ENCODE measurements at places on chromosomes 11 and 22. TPM values are rescaled to one million over a fixed set of nuclear protein-coding genes. Genes with fewer than 3 reads are reported as not detected.

OR52N2 gene
- total RNA-seq: not detected

HIPK3 gene
- 146 TPM for total RNA-seq

ARRB1 gene
- total RNA-seq: 188 TPM

DEUP1 gene
- not detected for total RNA-seq

OR56A1 gene
- total RNA-seq: not detected

SCN3B gene
- 3.2 TPM for total RNA-seq

POLA2 gene
- total RNA-seq: 9.5 TPM

IL10RA gene
- total RNA-seq: 33.8 TPM

UCP2 gene
- 56.3 TPM for total RNA-seq

LAYN gene
- 17.5 TPM for total RNA-seq

GPHA2 gene
- total RNA-seq: not detected

OLFML1 gene
- 30.6 TPM for total RNA-seq

CLCF1 gene
- total RNA-seq: 4.0 TPM

YPEL1 gene
- 6.7 TPM for total RNA-seq

TLCD5 gene
- total RNA-seq: 4.2 TPM

P2RY2 gene
- 7.4 TPM for total RNA-seq

BTBD18 gene
- total RNA-seq: not detected

RASL10A gene
- total RNA-seq: 0.72 TPM

LINC01488 gene
- total RNA-seq: not detected

OR8G5 gene
- 0.58 TPM for total RNA-seq

DCDC1 gene
- 0.93 TPM for total RNA-seq

GGA1 gene
- 64.4 TPM for total RNA-seq

MTFP1 gene
- total RNA-seq: 11.3 TPM

GAB4 gene
- total RNA-seq: not detected

SMIM35 gene
- total RNA-seq: not detected

OR8D1 gene
- not detected for total RNA-seq

AGBL2 gene
- total RNA-seq: 0.96 TPM

AMOTL1 gene
- 62.5 TPM for total RNA-seq

DRICH1 gene
- 0.96 TPM for total RNA-seq

PRG2 gene
- not detected for total RNA-seq

PGR gene
- total RNA-seq: 3.0 TPM

SYNGR1 gene
- 14.0 TPM for total RNA-seq

USH1C gene
- not detected for total RNA-seq

TRIM22 gene
- 203 TPM for total RNA-seq

ACAD8 gene
- total RNA-seq: 44.8 TPM

ART1 gene
- 0.29 TPM for total RNA-seq

SAA4 gene
- not detected for total RNA-seq
